Right ventricle myocardium superior (tissue), 1 donor: ENCODE measurements at places on chromosomes 12 and 14. TPM values are rescaled to one million over a fixed set of nuclear protein-coding genes. Genes with fewer than 3 reads are reported as not detected.

STAC3 gene
- 1.2 TPM for total RNA-seq

SNRNP35 gene
- total RNA-seq, result 23.4 TPM

RPS26 gene
- total RNA-seq, result 34.6 TPM

LRRC10 gene
- 40.5 TPM for total RNA-seq

SERPINA3 gene
- total RNA-seq, result 55.2 TPM

CLEC9A gene
- total RNA-seq, result not detected

TAS2R46 gene
- total RNA-seq, result not detected

RHOJ gene
- total RNA-seq, result 13.5 TPM
